ENCODE measurements at places on chromosomes 11 and 22. TPM values are rescaled to one million over a fixed set of nuclear protein-coding genes. Genes with fewer than 3 reads are reported as not detected.

DNA sequence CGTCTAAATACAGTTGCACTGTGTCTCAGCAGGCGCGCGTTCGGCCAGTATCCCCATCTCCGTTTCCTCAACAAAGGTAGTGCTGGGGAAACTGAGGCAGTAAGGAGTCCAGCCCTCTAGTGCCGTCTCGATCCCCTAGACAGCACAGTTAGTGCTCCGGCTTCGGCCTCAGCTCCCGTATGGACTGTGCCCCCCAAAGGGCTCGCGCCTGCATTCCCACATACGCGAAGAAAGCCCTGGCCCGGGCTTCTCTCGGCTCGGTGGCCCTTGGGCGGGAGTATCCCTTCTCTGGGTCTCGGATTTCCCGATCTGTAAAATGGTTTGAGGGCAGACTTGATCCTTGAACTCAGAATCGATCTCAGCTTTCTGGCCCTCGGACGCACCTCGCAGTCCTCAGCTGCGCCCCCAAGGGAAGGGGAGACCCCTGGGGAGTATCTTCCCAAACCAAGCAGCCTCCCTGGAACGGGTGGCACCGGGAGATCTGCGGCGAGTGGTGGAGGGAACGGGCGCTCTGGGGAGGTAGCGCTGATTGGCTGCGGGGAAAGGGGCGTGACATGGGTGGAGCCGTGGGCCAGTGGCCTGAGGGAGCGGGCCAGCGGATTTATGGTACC is 759 bp upstream of the PEX16 start:
- no peaks in the 10 kb centered on the region for H3K4me1 ChIP-seq
- peaks cover 26% of the 10 kb centered on the region for H3K36me3 ChIP-seq
- peak; percentile 87 for DNase-seq
- H3K4me3 ChIP-seq: peak overlapping the region; percentile 78

- no peak overlapping the region for H3K4me3 ChIP-seq
- no peaks in the 10 kb centered on the region for H3K36me3 ChIP-seq
- DNase-seq: no peak
- H3K4me1 ChIP-seq: no peaks in the 10 kb centered on the region
Measured at GRCh38 chr11:105241136-105241535, 101.6 kb upstream of the CARD18 start.

GRCh38 chr11:87007963-87008362 is 29.8 kb upstream of the TMEM135 start:
- H3K4me3 ChIP-seq: no peak overlapping the region
- no peak overlapping the region for H3K27ac ChIP-seq
- H3K27me3 ChIP-seq: no peaks in the 10 kb centered on the region
- no peaks in the 10 kb centered on the region for H3K4me1 ChIP-seq

GRCh38 chr22:28013611-28014010 is 94.6 kb upstream of the PITPNB start:
- no peak overlapping the region for H3K4me3 ChIP-seq
- H3K4me1 ChIP-seq: no peaks in the 10 kb centered on the region
- no peak overlapping the region for H3K27ac ChIP-seq
- DNase-seq: no peak
- no peaks in the 10 kb centered on the region for H3K36me3 ChIP-seq

- no peak overlapping the region for H3K27ac ChIP-seq
- no peak overlapping the region for H3K4me3 ChIP-seq
- H3K36me3 ChIP-seq: no peaks in the 10 kb centered on the region
- no peaks in the 10 kb centered on the region for H3K4me1 ChIP-seq
Measured at GRCh38 chr11:73623686-73624085, 22.7 kb upstream of the PLEKHB1 start.

DNA sequence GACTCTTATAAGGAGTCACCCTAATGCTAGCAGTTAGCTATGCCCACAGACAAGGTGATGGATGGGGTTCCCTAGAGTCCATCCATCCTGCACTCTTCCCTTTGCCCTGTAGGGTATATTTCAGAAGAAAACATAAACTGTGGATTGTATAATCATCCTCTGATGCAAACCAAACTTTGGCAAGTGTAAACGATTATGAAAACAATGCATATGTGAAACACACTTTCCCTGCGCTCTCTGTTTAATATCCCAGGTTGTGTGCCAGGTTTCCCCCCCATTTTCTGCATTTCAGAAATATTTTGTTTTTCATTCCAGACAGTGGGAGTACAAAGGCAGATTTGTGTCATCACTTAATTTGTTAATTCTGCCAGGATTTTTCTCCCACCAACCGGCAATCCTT is 110.0 kb downstream of the LDLRAD3 start:
- H3K4me1 ChIP-seq: no peaks in the 10 kb centered on the region
- no peak for DNase-seq
- no peak overlapping the region for H3K4me3 ChIP-seq

POTEH gene
- not detected for total RNA-seq

ART1 gene
- total RNA-seq: not detected

DNA sequence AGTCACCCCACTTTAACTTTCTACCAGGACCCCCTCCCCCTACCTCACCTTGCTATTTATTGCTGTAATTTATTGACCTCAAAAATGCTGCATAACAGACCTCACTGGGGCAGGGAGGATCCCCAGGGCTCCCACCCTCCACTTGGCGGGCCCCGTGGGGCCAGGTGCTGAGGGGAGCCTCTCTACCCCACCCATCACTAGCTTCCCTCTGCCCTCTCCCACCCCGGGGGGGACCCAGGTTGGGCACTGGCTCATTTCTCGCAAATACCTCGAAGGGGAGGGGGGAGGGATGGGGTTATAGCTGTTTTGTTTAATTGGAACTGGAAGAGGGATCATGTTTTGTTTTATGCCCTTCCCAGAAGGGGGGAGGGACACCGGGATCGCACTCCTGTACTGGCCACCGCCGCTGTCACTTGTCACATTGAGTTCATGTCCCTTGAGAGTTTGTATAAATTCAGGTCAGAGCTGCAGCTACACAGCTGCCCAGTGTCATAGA is 16.3 kb upstream of the TMEM191C start:
- peak; percentile 9 for DNase-seq
- H3K4me1 ChIP-seq: no peaks in the 10 kb centered on the region
- no peaks in the 10 kb centered on the region for H3K27me3 ChIP-seq
- H3K4me3 ChIP-seq: no peak overlapping the region
- peaks cover 11% of the 10 kb centered on the region for H3K36me3 ChIP-seq
- no peak overlapping the region for H3K27ac ChIP-seq

GRCh38 chr22:43179911-43180195 is 7.1 kb downstream of the TTLL12 start:
- no peak overlapping the region for H3K4me3 ChIP-seq
- H3K27ac ChIP-seq: no peak overlapping the region
- H3K27me3 ChIP-seq: no peaks in the 10 kb centered on the region
- H3K36me3 ChIP-seq: peaks cover 22% of the 10 kb centered on the region
- H3K4me1 ChIP-seq: no peaks in the 10 kb centered on the region
- no peak for DNase-seq

- DNase-seq: no peak
- H3K27me3 ChIP-seq: no peaks in the 10 kb centered on the region
- no peak overlapping the region for H3K4me3 ChIP-seq
- H3K27ac ChIP-seq: no peak overlapping the region
- H3K36me3 ChIP-seq: no peaks in the 10 kb centered on the region
Measured at GRCh38 chr11:78773492-78773891, 198.8 kb upstream of the NARS2 start.
